ENCODE measurements at places on chromosomes 5 and 9. TPM values are rescaled to one million over a fixed set of nuclear protein-coding genes. Genes with fewer than 3 reads are reported as not detected.

Gene ZBTB5
- total RNA-seq = 10.6 TPM

Gene FCN2
- total RNA-seq = not detected

Gene CTXN3
- total RNA-seq = not detected

Gene CDC20B
- 0.18 TPM for total RNA-seq

Gene BARHL1
- not detected for total RNA-seq

Gene FOXD4L5
- total RNA-seq = 0.20 TPM

Gene PPIC
- not detected for total RNA-seq

Gene C1QTNF3
- 3.3 TPM for total RNA-seq

Gene TIFAB
- not detected for total RNA-seq

Gene FOCAD
- total RNA-seq = 26.3 TPM

Gene SLC35A4
- 78.9 TPM for total RNA-seq

Gene TMEFF1
- 0.18 TPM for total RNA-seq

Gene LRRC70
- 1.2 TPM for total RNA-seq

Gene IRF1
- 231 TPM for total RNA-seq

Gene REEP2
- 1.1 TPM for total RNA-seq

Gene RXFP3
- not detected for total RNA-seq

Gene C7
- not detected for total RNA-seq

Gene RNF183
- 0.40 TPM for total RNA-seq

Gene SVEP1
- total RNA-seq = not detected

Gene EXOSC2
- total RNA-seq = 45.2 TPM

Gene MARCOL
- not detected for total RNA-seq

Gene CCL27
- not detected for total RNA-seq

Gene KIAA0825
- 1.5 TPM for total RNA-seq

Gene CAMLG
- 30.5 TPM for total RNA-seq

Gene SLC34A1
- total RNA-seq = 1.5 TPM

Gene ENTR1
- 54.9 TPM for total RNA-seq

Gene NSG2
- not detected for total RNA-seq

Gene ALDOB
- not detected for total RNA-seq

Gene PCDHGA10
- total RNA-seq = not detected

Gene SAPCD2
- 27.0 TPM for total RNA-seq

Gene SV2C
- 0.33 TPM for total RNA-seq

Gene PCDHGB2
- total RNA-seq = 0.18 TPM

Gene C9orf78
- 66.2 TPM for total RNA-seq

Gene TERT
- total RNA-seq = 2.1 TPM

Gene COL15A1
- total RNA-seq = 0.30 TPM

Gene CNTFR
- total RNA-seq = not detected

Gene GCNT1
- 13.3 TPM for total RNA-seq

Gene TIGD6
- 2.0 TPM for total RNA-seq

Gene ATP6V0E1
- 163 TPM for total RNA-seq
